ENCODE measurements at places on chromosomes 6 and 20. TPM values are rescaled to one million over a fixed set of nuclear protein-coding genes. Genes with fewer than 3 reads are reported as not detected.
A peak's percentile ranks its signal among the peaks of the same experiment; 100 is the strongest.

The LY6G5B gene
- total RNA-seq, result 21.3 TPM

- DNase-seq, result no peak
These were observed 117.2 kb upstream of the BMP5 start for GRCh38 chr6:55992546-55992945.

GRCh38 chr20:40993794-40994540 is 34.7 kb upstream of the TOP1 start:
- DNase-seq, result peak; percentile 28

DNA sequence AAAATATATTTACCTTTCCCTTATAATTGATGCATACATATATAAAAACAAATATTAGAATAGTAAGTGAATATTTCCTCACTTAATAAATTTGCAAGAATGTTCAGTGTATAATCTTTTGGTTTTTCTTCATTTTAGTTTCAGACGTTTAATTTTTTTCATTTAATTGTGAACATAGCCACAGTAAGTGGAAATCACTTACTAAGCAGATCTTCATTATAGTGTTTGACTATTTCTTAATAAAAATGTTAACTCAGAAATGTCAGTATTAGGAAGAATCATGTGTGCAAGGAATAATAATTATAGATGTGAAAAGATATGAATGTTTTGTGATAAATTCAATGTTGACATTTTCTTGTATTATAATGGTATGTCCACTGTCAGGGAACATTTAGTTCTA is 27.4 kb downstream of the STXBP5 start:
- no peak for DNase-seq

The MYCT1 gene
- 4.2 TPM for total RNA-seq

The C6orf15 gene
- total RNA-seq, result 17.8 TPM

GRCh38 chr6:25025919-25026301 is 90.2 kb upstream of the RIPOR2 start:
- DNase-seq, result no peak

The SAMD3 gene
- not detected for total RNA-seq

The TFAP2D gene
- not detected for total RNA-seq

DNA sequence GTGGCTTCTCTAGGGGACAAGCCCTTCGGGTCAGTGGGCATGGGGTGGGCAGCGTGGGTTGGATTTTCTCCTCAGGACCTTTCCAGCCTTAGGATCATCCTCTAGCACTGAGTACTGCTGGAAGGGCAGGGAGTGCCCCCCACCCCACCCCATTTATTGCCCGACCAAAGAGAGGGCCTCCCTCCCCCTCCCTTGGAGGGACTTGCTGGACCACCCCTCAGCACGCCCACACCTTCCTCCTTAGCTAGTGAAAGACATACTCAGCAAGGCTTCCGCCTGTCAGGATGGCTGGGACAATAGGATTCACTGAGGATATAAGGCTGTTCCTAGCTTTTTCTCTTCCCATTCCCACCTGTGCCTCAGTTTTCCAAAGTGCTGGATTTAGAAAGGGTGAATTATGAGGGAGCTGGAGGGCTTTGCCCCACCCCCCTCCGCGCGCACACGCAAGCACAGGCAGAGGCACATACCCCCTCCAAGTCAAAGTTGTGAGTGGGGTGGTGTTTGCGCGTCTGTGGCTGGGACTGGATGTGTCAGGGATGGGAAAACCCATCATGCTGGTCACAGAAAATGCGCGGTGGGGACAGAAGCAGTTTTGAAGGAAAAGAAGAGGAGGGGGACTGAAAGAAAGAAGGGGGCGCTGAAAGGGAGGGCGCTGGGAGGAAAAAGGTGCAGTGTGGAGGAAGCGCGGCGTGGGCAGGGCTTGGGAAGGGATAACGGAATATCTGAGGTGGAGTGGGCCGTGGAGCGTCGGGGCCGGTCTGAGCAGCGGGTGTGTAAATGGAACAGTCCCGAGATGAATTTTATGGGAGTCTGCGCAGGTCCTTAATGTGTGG is 693 bp upstream of the SLC29A1 start:
- no peak for DNase-seq

DNA sequence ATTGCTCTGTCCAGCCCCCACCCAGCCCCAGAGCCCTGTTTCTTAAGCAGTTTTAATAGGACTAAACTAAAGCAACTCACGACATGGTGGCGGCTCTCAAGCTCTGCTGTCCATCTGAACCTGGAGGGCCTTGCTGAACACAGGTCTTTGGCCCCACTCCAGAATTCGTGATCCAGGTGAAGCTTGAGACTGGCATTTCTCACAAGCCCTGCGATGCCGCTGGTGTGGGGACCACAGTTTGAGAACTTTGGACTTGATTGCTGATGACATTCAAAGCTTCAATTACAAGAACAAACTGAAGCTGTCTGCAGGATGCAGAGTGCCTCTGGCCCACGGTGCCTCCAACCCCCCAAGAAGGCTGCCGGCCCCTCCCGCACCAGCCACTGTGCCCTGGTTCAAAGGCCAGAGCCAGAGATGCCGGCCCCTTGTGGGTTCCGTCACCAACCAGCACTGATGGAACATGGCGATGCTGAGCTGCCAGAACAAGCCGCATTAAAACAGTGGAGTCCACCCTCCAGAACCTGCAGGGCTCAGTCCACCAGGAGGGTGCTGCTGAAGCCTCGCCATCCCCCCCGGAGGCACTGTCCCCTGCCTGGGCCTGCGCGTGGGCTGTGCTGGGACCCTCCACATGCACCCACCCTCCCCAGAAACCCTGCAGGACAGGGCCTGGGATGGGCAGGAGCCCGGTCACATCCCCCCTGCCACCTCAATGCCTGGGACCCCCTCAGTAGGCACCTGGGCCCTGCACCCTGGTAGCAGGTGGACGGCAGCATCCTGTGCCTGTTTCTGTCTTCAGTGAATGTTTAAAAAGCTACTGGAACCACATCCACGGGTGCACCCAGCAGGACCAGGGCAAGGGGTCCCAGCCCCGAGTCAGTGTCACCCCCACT is 101.1 kb downstream of the PSMB1 start:
- DNase-seq, result no peak

The PPP1R16B gene
- total RNA-seq, result 3.0 TPM

GRCh38 chr6:89146718-89147700 is 1.2 kb downstream of the PM20D2 start:
- DNase-seq, result no peak

DNA sequence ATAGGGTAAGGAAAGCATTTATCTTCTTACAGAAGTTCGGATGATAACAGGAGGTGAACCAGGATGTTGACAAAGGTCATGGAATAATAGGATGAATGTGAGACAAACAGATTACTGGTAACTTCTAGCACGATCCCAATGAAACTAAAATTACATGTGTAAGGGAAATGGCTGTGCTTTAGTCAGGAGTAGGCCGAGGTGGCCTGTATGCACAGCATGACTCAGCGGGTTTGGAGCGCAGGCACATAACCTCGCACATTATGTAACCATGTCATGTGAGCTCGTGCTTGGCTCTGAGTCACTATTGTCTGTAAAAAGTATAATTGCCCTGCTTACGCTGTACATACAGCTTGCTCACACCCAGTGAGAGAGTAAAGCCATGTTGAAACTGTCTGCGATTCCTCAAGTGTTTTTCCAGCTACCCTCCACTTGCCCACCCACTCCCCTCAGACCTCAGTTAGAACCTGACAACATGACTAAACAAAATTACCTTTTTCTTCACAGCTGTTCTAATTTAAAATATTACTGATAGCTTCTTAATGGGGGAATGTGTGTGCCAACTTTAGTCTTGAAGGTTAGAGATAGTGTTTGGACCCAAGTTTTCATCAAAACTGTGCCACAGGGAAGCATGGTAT is 8.2 kb downstream of the CYB5R4 start:
- DNase-seq, result peak; percentile 44

The PPP1R14C gene
- total RNA-seq, result 116 TPM

DNA sequence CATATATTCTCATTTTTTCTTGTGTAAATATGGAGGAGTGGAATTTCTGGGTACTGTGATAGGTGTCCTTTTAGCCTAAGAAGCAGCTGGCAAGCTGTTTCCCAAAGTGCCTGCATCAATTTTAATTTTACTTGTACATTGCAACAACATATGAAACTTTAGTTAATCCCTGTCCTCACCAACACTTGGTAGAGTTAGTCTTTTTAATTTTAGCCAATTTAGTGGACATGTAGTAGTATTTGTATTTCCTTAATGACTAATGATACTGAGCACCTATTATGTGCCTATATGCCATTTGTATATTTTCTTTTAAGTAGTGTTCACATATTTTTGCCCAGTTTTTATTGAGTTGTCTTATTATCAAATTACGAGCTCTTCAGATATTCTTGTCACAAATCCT is 46.8 kb upstream of the NOX3 start:
- no peak for DNase-seq

- DNase-seq, result no peak
These were observed 31.6 kb upstream of the CSNK2A1 start for GRCh38 chr20:575230-575629.

GRCh38 chr6:113871975-113872374 is 14.8 kb downstream of the MARCKS start:
- no peak for DNase-seq

- no peak for DNase-seq
These were observed 12.3 kb downstream of the SLC17A2 start for GRCh38 chr6:25918083-25918683.

DNA sequence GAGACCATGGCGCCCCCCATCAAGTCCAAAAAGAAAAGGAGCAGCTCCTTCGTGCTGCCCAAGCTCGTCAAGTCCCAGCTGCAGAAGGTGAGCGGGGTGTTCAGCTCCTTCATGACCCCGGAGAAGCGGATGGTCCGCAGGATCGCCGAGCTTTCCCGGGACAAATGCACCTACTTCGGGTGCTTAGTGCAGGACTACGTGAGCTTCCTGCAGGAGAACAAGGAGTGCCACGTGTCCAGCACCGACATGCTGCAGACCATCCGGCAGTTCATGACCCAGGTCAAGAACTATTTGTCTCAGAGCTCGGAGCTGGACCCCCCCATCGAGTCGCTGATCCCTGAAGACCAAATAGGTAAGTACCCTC is 41.7 kb upstream of the NAA20 start:
- DNase-seq, result no peak

GRCh38 chr6:74070091-74070490 is 374.1 kb downstream of the CD109 start:
- no peak for DNase-seq

GRCh38 chr6:48417927-48418326 is 306.9 kb upstream of the PTCHD4 start:
- no peak for DNase-seq

DNA sequence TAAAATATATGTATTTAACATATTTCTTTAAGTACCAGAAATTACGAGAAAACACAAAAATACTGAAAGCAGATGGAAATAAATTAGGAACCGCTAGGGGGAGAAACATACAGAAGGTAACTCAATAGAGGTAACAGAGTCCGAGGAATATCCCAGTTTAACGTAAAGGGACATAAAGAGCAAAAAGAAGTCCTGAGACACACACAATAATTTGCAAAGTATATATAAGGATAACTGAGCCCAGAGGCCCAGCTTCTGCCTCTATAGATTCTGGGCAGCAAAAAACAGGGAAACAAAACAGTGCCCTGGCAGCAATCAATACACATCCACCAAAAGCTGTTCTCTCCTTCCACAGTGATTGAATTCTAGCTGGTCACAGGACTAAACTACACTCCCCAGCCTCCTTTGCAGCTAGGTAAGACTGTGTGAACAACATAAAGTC is 15.1 kb downstream of the TBC1D32 start:
- DNase-seq, result no peak

The CGA gene
- 5.9 TPM for total RNA-seq

DNA sequence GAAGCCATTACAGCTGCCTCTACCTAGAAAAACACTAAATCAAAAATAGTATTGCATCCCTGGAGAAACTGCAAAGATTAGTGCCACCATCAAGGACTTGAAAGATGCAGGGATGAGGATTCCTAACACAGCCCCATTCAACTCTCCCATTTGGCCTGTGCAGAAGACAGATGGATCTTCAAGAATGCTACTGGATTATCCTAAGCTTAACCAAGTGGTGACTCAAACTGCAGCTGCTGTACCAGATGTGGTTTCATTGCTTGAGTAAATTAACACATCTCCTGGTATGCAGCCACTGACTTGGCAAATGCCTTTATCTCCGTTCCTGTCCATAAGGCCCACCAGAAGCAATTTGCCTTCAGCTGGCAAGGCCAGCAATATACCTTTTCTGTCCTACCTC is 117.4 kb downstream of the TBC1D32 start:
- DNase-seq, result no peak

The CST3 gene
- total RNA-seq, result 489 TPM

DNA sequence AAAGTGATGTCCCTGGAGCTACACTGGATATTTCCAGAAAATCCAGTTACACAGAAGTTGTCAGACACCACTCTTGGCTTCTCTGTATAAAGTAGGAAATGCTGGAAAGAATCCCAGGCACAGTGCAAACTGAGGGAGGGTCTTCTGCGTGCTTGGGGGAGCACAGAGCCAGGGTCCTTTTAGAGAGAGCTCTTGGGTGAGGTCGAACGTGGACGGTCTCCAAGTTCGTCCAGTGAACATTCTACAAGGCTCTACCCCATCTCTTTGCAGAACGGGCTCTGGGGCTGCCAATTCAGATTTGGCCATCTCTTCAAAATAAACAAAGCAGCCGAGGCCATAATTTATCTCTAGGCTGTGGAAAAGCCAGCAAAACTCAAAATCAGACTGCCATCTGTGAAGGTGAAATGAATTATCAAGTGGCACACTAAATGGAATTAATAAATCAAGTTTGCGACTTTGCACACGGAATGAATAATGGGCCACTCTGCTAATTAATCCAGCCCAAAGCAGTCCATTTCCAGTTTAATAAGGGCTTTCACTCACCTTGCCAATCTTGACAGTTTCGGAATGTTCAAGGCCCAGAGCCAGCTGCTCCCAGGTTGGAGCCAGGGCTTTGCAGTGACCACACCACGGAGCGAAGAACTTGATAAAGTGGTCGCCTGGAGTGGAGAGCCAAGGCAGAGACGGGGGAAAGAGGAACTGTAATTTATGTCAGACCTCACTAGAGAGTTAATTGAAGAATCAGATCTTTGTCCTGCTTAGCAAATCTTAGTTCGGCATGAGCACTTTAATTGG is 19.3 kb downstream of the TXNDC5 start:
- no peak for DNase-seq

DNA sequence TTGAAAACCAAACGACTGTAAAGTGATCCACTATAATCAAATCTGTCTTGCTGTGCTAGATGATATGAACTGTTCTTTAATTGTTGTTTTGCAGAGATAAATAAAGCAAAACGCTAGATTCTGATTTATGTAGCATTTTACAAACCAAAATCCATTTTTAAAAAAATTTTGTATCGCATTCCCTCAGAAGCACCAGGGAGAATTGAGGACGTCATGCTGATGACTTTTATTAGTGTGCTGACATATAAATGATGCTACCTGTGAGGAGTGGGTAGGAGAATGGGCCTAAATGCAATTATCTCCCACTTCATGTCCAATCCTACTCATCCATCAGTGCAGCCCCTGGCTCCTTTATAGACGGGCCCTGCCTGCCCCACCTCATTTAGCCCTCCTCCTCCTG is 282.4 kb downstream of the PACRG start:
- DNase-seq, result no peak

The SIRT5 gene
- total RNA-seq, result 12.7 TPM

The RBPJL gene
- total RNA-seq, result not detected
